Brain (organoid and tissue), 16 donors: ENCODE measurements at places on chromosomes 2 and 18. TPM values are rescaled to one million over a fixed set of nuclear protein-coding genes. Genes with fewer than 3 reads are reported as not detected.

COL3A1 gene
- polyA plus RNA-seq, result 13.5 TPM

DNA sequence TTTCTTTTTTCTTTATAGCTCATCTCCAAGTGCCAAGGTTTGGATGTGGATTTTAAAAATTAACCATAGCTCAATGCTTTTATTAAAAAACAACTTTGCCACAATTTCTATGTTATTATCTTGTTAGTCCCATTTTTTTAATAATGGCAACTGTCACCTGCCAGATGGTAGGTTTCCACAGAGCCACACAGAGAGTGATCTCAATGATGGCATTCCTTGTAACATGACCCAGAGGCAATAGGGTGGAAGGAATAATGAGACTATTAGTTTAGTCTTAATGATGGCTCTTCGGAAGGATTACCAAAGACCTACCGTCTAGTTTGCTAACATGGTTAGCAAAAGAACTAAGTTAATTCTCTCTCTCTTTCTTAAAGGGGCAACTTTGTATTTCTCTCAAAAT lies 64.0 kb downstream of the REL start:
- no peak for DNase-seq

- peak; percentile 41 for DNase-seq
These were observed 66.3 kb downstream of the CDK15 start for GRCh38 chr2:201872591-201872990.

DNA sequence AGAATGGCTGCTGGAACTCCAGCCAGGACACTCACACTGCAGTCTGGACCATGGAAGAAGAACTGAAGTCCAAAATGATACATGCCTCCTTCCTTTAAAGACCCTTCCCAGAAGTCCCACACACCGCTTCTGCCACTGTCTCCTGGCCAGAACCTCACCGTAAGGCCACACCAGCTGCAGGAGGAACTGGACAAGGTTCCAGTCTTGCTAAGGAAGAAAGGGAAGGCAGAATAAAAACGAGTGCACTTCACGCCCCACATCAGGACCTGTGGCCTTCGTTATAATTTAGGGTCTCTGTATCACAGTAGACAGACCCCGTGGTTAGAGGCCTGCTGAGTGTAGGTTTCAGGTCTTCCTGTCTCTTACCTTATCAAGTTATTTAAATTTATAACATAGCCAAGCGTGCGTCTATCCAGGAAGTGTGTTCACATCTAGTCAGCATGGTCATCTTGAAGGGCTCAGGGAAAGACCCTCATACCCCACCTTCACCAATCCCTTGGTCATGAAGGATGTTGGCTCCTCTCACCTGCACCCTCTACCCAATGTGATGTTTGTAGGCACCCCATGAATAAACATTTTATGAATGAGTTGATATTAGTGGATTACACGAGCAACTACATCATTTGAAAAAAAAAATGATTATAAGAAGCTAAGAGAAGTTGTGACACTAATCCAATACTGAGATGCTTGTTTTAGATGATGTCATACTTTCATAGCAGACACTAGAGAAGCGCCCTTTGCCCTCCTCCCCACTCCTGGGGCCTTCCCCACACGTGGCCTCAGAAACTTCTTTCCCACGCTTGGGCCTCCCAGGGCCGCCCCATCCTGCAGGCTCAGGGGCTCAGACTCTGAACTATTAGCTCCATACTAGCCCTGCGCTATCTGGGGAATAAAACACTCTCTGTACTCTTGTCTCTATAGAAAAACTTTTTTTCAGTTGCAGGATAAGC lies 157.6 kb downstream of the FAM210A start:
- DNase-seq, result no peak

DNA sequence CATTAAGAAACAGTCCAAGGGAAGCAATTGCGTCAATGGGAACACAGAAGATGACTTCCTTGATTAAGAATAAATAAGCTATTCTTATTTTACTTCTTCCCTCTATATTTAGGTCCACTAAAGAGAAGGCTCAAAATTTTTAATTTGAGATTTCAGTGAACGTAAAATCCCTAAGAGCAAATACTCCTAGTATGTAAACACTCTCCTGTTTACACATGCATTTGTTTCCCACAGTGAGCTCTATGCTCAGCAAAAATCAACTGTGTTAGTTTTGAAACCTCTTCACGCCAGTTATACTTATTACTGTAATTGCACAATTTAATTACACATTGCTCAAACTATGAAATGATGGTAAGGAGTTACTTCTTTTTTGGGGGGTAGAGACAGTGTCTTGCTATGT lies 8.8 kb downstream of the SLC39A6 start:
- DNase-seq, result no peak

DPYSL5 gene
- polyA plus RNA-seq, result 309 TPM

ASPRV1 gene
- 4.1 TPM for polyA plus RNA-seq

GRCh38 chr2:75614162-75614651 lies 32.4 kb upstream of the MRPL19 start:
- DNase-seq, result no peak

DNA sequence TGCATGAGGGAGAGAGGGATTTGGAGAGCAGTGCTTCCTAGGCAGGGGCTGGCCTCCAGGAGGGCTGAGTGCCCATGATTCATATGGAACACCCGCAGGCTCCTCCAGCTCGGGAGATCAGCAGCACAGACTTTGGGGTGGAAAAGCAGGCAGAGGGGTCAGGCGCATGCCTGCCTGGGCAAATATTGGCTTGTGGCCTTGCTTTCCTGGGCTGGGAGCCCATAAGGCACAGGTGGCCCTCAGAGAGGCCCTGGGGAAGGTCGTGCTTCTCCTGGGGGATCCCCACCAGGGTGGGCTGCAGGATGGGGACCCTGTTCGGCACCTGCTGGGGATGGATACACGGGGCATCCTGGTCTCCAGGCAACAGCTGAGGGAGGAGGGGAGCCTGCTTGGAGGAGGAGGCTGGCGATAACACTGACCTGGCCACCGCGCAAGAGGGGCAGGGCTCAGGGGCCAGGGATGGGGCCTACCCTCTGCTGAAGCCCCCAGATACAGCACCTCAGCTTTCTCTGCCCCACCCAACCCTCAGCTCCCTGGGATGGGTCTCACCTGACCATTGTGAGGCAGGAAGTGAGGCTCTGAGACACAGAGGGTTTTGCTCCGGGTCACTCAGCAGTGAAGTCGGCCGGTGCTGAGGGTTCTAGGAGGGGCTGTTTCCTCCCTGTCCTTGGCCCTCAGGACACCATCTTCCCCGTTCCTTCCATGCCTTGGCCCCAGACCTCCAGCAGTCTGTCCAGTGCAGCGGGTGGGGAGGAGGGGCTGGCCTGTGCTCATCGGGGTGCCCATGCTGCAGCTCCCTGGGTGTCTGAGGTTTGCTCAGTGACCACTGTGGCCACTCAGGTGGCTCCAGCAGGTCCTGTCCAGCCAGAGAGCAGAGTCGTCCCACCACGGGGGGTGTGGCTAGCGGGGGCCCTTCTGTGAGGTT lies 12.0 kb downstream of the AQP12A start:
- no peak for DNase-seq
